ENCODE measurements at places on chromosomes 12 and 14. TPM values are rescaled to one million over a fixed set of nuclear protein-coding genes. Genes with fewer than 3 reads are reported as not detected.

DNA sequence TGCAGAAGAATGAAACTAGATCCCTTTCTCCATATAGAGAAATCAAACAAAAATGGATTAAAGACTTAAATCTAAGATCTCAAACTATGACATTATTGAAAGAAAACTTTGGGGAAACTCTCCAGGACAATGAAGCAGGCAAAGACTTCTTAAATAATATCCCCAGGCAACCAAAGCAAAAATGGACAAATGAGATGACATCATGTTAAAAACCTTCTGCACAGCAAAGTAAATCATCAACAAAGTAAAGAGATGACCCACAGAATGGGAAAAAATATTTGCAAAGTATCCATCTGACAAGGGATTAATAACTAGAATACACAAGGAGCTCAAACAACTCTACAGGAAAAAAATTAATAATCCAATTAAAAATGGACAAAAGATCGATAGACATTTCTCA, 101.0 kb downstream of the RALGAPA1 start:
- no peak for DNase-seq

DNA sequence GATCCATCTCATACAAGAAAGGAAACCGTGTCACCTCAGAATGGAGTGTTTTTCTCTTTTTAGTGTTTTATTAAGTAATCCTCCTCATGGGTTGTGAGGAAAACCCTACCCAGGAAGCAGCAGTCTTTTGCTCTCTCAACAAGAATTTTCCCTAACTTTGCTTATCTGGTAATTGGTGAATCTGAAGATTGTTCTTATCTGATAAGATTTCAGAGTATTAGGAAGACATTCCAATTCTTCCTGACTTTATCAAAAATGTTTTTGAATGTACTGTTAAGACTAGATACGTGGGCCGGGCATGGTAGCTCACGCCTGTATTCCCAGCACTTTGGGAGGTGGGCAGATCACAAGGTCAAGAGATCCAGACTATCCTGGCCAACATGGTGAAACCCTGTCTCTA, 86.0 kb downstream of the PHLDA1 start:
- DNase-seq: no peak

- DNase-seq: no peak
Measured at GRCh38 chr14:58167057-58167456, 15.0 kb upstream of the ARMH4 start.

The KRT78 gene
- 1.9 TPM for polyA plus RNA-seq

The SFSWAP gene
- 24.5 TPM for polyA plus RNA-seq

DNA sequence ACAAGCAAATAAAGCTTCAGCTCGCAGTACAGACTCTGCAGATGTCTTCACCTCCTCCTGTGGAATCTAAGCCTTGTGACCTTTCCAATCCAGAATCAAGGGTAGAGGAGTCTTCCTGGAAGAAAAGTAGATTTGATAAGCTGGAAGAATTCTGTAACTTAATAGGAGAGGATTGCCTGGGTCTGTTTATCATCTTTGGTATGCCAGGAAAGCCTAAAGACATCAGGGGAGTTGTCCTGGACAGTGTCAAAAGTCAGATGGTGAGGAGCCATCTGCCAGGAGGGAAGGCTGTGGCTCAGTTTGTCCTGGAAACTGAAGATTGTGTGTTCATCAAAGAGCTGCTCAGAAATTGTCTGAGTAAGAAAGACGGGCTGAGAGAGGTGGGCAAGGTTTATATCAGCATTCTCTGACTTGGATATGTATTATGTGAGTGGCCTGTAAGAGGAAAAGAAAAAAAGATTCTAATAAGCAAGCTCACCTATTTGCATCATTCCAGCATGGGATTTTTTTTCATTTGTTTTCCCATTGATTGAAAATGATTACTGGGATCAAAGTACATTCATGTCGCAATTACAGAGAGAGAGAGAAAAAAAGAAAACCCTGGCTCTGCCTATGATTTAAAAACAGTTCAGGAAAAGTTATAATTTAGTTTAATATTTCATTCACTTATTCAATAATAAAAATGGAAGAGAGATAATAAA, 767 bp downstream of the REP15 start:
- no peak for DNase-seq

The TESPA1 gene
- polyA plus RNA-seq: 1.4 TPM

The VRTN gene
- not detected for polyA plus RNA-seq

- no peak for DNase-seq
Measured at GRCh38 chr12:46557539-46558373, 185.2 kb upstream of the SLC38A2 start.

GRCh38 chr12:62530596-62530995, 64.0 kb downstream of the MON2 start:
- DNase-seq: no peak

- no peak for DNase-seq
Measured at GRCh38 chr14:94366146-94366915, 22.1 kb downstream of the SERPINA1 start.

DNA sequence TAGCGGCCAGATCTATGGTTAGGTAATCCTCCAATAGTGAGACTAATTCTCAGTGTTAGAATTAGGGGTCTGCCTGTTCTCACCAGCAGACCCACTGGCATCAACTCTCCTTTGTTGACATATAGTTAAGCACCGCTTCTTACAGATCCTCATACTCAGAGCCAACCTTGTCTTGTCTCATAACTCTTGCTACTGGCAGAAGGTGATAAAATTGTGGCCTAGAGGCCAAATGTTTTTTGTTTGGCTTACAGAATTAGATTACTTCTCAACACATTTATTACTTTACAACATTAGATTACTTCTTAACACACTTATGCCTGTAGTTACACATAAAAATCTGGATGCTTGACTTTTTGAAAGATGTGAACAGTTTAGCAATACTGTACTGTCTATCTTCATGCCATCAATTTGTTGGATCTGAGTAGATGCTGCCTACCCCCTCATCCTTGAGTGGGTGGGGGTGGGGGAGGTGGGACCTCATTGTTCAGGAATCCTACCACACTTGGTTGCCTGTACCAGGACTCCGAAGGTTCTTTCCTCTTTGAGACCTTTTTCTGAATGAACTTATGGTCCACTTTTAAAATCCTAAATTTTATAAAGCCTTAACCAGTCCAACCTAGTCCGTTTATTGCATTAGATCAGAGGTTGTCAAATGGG, 7.0 kb downstream of the MTHFD1 start:
- DNase-seq: no peak

DNA sequence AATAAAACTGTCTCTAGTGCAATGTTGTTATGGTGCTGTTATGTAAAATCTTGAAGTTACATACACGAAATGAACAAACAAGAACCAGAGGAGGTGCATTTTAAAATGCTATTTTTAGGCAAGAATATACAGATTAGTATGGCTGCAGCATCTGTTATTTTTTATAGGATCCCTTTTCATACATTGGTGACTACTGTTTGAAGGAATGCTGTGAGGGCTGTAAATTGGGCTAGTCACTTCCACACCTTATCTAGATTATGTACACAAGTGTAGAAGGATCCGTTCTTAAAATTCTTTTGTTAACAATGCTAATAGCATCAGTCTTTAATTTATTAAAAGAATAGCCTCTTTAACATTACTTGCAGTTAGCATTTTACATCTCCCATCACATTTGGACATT, 284.3 kb upstream of the MDGA2 start:
- DNase-seq: peak; percentile 3

The NRIP2 gene
- 4.7 TPM for polyA plus RNA-seq

The AMN gene
- 0.26 TPM for polyA plus RNA-seq

The ASCL1 gene
- polyA plus RNA-seq: not detected

DNA sequence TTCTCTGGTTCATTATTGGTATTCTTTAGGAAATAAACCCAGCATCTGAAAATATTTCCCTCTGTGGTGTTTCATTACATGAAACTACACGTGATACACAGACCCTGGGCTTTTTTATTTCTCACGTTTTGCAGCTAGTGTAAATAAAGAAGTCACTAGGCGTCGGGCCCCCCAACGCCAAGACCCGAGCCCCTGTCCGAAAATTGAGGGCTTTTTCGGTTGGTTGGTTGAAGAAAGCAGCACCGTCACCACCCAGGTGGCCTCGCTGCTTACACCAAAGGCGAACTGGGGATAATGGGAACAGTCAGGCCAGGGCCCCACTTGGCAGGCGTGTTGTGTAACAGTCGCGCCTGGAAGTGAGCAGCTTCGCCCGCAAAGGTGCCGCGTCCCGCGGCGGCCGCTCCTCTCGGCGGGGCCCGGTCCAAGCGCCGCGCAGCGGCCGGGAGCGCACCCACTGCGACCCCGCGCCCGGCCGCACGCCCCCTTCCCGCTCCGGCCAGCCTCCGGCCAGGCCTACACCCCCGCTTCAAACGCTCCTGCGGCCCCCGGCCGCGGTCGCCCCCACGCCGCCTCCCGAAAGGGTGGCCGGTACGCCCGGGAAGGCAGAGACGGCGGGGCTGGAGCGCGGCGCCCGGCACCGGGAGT, 1.2 kb downstream of the DUSP16 start:
- DNase-seq: peak; percentile 70

The LDHB gene
- 730 TPM for polyA plus RNA-seq

The GYS2 gene
- 0.50 TPM for polyA plus RNA-seq

The ADCY6 gene
- polyA plus RNA-seq: 37.0 TPM

GRCh38 chr12:51752234-51752889, 96.2 kb downstream of the FIGNL2 start:
- peak; percentile 57 for DNase-seq

The BMP4 gene
- polyA plus RNA-seq: 25.8 TPM

- no peak for DNase-seq
Measured at GRCh38 chr14:94611179-94611578, 1.0 kb upstream of the SERPINA3 start.

The CACNA2D4 gene
- polyA plus RNA-seq: 2.2 TPM

GRCh38 chr12:69225251-69225910, 14.0 kb upstream of the CPSF6 start:
- DNase-seq: no peak

DNA sequence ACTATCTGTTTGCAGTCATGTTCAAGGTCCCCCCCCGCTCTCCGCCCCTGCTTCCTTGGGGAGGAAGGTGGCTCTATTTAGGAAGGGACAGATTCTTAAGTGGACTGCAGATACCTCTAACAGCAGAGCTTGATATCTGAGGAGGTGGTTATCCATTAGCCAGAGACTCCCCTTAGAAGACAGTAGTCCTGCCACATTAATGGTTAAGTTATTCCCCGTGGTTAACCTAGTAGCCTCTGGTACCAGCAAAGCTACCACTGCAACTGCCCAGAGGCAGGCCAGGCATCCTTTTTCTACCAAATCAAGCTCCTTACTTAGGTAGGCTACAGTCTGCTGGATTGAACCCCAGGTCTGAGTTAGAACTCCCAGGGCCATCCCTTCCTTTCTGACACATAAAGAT, 162.1 kb upstream of the AVPR1A start:
- DNase-seq: no peak

DNA sequence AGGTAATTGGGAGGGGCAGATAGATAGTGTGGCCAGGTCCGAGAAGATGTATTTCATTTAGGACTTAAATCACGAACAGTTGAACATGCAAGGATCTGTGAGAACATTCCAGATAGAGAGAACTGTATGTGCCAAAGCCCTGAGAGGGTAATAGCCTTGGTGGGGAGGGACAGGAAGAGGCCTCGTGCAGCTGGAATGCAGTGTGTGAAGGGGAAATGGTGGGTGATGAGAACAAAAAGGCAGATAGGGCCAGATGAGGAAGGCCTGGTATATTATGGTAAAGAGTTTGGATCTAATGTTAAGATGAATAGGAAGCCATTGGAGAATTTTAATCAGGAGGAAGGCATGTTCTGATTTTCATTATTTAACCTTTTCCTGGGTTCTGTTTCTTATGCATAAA, 136.3 kb downstream of the TPH2 start:
- DNase-seq: no peak

- no peak for DNase-seq
Measured at GRCh38 chr12:40248585-40249297, 23.9 kb downstream of the LRRK2 start.

The IL22 gene
- polyA plus RNA-seq: not detected

DNA sequence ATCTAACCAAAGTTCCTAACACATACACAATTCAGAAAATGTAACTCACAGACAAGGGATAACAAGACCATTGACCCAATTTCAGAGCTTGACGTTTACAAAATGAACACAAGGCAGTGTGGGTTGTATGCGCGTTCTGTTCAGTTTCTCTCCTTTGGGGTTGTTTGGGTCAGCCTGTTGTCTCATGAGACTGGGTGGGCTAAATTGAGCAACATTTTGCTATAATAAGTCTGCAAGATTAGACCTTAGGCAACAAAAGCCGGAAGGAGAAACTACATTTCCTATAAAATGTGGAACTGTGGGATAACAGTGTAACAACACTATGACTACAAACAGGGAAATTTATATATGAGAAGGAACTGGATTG, 18.8 kb upstream of the LTA4H start:
- DNase-seq: peak; percentile 32

The FGF23 gene
- polyA plus RNA-seq: 0.14 TPM

GRCh38 chr12:2017546-2018337, 13.5 kb upstream of the DCP1B start:
- no peak for DNase-seq

DNA sequence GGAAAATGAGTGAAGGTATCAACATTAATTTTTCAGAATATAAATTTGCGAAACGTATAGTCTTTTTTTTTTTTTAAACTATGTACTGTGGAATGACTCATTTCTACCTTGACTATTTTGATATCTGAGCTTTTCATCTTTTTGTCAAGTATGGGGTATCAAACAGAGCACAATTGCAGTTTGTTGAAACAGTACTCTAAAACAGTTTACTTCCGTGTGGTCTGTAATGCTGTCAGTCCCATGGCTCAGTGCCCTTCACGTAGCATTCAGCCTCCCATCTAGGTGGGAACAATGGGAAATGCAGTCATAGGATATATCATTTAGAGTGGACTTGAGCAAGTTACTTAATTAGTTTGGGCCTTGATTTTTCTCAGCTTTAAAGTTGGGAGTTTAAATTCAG, 139.5 kb downstream of the ERC1 start:
- DNase-seq: no peak

DNA sequence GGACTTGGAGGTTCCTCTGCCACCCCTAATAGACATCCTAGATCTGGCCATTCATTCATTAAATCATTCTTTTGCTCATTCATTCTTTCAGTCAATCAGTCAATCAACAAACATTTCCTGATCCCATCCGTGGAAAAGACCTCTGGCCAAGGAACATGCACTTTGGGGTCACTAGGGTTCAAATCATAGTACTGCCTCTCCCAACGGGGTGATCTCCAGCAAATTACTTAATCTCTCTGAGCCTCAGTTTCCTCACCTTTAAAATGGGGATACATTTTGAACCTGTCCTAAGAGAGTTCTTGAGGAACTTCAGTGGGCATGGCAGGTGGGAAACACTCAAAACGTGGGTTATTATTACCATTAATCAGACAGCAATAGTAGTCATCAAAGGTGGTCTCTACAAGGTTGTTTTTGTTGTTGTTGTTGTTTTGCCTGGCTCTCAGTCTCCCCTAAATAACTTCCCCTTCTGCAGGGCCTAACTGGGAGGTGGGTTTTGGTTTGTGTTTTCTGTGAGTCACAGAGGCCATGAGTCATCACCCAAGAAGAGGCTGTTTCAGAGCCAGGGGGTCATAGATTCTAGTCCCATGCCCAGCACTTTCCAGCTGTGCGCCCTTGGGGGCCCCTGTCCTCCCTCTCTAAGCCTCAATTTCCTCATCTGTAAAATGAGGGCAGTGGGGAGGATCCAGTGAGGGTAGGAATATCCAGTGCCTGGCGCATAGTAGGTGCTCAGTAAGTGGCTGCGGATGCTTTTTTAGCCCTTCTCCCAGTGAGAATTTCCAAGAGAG, 16.9 kb upstream of the FAM222A start:
- DNase-seq: no peak

GRCh38 chr14:75200451-75200850, 24.0 kb upstream of the TMED10 start:
- no peak for DNase-seq

Data from muscle of back (tissue), 13 donors.